NCI-H1105 (cell line): ENCODE measurements at places on chromosomes 13 and 19.
A peak's percentile ranks its signal among the peaks of the same experiment; 100 is the strongest.

DNA sequence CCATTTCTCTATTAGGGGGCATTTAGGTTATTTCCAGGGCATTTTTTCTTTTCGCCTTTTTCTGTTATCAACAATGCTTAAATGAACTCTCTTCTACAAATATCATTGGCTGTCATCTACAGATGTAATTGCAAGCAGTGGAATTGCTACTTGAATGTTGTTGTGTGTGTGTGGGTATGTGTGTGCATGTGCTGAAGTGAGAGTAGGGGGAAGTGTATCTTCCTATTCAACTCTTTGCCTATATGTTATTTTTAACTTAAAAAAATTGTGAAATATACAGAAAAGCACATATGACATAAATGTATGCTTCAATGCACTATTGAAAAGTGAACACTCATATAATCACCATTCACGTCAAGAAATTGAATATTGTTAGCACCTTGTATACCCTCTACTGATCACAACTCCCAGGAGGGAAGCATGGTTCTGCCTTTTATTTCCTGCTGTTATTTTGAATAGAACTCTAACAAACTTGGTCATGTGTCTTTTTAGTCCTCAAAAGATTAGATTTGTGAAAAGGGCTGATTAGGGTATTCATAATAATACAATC, 24.7 kb downstream of the WDFY2 start:
- no peak for DNase-seq

DNA sequence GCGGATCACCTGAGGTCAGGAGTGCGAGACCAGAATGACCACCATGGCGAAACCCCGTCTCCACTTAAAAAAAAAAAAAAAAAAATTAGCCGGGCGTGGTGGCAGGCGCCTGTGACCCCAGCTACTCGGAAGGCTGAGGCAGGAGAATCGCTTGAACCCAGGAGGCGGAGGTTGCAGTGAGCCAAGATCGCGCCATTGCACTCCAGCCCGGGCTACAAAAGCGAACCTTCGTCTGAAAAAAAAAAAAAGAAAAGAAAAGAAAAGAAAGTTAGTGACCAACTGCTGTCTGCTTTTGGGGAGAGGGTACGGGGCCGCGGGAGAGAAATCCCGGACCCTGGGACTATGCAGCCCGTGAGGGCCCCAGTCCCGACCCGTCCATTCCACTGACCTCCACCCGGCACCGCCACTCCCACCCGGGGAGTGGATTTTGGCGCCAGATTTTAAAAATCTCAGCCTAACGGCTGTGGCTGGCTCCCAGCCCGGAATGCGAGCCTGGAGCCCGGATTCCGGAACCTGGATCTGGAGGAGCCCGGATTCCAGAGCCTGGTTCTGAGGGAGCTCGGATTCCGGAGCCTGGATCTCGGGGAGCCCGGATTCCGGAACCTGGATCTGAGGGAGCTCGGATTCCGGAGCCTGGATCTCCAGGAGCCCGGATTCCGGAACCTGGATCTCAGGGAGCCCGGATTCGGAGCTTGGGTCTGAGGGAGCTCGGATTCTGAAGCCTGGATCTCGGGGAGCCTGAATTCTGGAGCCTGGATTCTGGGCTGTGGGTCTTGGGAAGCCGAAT, 6.1 kb upstream of the LMNB2 start:
- DNase-seq, result peak; percentile 59

GRCh38 chr13:43316281-43316680, 292.9 kb downstream of the DNAJC15 start:
- DNase-seq, result no peak

GRCh38 chr19:46386996-46387712, 26.2 kb downstream of the CCDC8 start:
- DNase-seq, result no peak

DNA sequence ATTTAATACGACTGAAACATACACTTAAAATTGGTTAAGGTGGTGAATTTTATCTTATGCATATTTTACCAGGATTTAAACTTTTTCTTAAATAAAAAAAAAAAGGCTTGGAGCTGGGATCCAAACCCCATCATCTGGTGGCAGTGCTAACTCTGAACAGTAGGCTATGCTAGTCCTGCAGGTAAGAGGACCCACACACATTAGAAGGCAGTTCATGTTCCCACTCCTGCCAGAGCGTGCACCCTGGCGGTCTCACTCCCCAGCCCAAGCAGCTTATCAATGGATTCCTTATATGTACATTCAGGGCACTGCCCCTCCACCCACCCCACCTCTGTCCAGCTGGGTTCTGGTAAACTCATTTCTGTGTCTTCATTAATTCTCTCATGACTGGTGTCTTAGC, 31.3 kb upstream of the CEBPA start:
- DNase-seq, result no peak

GRCh38 chr13:35977060-35977459, 154.1 kb downstream of the DCLK1 start:
- DNase-seq, result no peak

GRCh38 chr13:39385621-39386231, 217.3 kb downstream of the LHFPL6 start:
- peak; percentile 11 for DNase-seq

DNA sequence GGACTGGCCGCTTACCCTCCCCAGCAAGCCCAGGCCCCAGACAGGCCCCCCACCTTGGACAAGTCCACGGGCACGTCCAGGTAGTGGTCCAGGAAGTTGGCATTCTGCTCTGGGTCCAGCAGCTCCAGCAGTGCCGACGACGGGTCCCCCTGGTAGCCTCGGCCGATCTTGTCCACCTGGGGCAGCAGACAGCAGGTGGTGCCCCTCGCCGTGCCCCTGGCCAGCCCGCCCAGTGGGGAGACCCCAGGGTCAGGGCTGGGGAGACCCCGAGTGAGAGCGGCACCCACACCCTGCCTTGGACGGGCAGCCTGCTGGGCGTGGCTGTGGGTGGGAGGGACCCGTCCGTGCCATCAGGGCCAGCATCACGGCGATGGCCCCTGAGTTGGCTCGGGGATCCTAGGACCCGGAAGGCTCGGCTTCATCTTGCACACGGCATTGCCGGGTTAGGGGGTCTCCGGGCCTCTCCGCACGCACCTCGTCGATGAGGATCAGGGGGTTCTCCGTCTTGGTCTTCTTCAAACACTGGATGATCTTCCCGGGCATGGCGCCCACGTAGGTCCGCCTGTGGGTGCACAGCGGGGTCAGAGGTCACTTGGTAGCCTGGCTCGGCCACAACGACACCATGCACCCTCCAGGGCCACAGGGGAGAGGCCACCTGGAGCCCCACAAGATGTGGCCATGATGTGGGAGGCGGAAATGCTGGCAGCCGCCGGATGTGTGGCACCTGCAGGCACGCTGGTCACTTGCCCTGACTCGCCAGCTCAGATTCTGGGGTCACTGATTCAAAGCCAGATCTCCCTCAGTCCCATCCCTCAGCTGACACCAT, 6.3 kb downstream of the RPL36 start:
- no peak for DNase-seq

GRCh38 chr13:76672420-76672819, 213.8 kb downstream of the KCTD12 start:
- DNase-seq, result no peak

DNA sequence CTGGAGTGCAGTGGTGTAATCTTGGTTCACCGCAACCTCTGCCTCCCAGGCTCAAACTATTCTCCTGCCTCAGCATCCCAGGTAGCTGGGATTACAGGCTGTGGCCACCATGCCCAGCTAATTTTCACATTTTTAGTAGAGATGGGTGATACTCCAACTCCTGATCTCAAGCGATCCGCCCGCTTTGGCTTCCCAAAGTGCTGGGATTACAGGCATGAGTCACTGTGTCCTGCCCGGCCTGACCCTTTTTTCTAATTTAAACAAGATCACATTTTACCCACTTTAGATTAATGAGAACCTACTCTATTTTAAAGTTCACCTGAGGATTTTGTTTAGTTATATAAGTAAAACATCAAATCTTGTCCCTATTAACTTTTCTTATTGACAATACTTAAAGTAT, 91.8 kb upstream of the POSTN start:
- DNase-seq, result no peak

- DNase-seq, result peak; percentile 50
Measured at GRCh38 chr13:27621116-27621365, 651 bp upstream of the POLR1D start.

- DNase-seq, result no peak
Measured at GRCh38 chr13:50873467-50873866, 30.0 kb upstream of the DLEU7 start.

- DNase-seq, result no peak
Measured at GRCh38 chr13:28636677-28637317, 22.1 kb upstream of the POMP start.

- DNase-seq, result no peak
Measured at GRCh38 chr13:97540696-97541095, 106.7 kb downstream of the RAP2A start.

GRCh38 chr13:75621147-75621546, 15.0 kb upstream of the LMO7 start:
- no peak for DNase-seq

DNA sequence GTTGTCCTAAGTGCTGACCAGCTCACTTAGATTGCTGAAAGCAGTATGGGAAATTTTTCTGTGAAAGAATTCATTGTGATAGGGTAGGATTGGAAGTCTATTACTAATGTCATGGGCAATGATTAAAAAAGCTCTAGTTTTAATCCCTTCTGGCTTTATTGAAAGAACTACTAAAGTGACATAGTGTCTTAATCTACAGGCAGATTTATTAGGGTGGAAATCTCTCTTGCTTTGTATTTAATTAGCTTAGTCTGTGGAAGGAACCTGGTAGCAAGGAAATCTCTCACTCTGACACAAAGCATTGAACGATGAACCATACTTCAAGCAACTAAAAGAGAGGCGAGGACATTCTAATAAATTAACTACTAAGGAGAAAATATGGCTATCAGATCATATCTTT, 1029.2 kb upstream of the PCDH20 start:
- no peak for DNase-seq

DNA sequence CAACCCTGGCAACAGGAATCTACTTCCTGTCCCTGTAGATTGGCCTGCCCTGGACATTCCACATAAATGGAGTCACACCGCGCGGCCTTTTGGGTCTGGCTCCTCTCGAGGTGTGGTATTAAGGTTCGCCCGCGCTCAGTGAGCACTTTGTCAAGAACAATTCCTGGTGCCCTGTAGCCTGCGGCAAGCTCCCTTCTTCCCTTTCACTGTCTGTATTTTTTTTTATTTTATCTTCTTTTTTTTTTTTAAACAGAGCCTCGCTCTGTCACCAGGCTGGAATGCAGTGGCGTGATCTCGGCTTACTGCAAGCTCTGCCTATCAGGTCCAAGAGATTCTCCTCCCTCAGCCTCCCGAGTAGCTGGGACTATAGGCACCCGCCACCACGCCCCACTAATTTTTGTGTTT, 28.3 kb downstream of the PEX11G start:
- no peak for DNase-seq

DNA sequence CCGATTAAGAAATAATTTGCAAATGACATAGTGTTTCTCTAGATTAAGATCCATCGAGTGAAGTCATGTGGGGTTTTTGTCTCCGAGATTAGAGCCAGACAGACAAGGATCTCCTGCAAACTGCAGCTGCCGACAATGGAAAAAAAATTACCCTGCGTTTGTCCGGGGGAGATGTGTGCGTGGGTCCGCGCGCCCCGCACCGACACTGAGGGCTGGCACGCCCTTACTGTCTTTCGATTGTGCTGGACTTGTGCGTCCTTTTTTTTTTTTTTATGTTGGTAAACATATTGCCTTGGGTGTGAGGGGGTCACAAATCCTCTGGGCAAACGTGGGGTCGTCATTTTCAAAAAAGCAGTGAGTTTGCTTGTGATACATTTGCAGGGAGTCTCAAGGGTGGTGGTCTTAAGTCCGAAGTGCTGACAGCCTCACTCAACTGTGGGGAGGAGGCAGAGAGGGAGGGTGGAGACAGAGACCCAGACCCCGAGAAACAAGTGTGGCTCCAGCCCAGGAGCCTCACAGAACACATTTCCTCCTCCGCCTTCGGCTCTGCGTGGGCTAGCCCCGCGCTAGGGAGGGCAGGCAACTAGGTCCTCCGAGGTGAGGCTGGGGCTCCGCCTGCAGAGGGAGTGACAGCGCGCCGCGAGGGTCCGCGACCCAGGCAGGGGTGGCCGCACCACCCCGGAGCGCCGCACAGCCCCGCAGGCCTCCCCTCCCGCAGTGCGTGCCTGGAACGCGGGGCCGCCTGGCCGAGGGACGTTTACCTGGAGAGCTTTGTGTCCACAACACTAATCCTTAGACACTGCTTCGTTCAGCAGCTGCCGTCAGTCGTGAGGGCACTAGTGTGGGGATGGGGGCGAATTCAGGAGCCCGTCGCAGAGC, 11.7 kb upstream of the SOX1 start:
- DNase-seq, result no peak

DNA sequence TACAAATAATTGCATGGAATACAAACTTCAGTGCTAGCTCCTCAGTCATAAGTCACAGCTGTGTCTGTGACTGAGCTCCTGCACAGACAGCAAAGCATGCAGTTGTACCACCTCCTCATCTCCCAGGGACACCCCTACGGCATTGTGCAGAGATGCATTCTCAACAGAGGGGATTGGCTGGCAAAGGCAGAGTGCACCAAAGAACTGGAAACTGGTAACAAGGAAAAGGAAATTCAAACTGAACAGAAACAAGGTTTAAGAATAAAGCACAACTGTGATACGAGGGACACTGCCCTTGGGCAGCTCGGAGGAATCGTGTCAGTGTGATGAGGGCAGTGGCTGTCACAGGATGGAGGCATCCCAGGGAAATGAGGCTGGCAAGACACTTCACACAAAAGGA, 126.1 kb upstream of the SOX1 start:
- no peak for DNase-seq

DNA sequence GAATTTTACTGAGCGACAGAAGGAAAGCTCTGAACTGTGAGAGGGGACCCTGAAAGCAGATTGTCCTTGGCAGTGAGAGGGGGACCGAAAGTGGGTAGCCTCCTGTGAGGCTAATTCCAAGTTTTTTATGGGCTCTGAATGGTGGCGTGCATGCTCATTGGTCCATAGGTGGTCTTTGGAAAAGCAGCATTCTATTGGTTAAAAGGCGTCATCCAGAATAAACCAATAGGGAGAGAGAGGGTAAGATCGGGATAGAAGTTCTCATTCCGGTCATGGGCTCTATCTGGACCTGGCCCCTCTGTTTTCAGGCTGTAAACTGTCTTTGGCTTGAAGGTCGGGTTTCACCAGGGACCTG, 539.8 kb upstream of the PCDH9 start:
- DNase-seq, result peak; percentile 31

DNA sequence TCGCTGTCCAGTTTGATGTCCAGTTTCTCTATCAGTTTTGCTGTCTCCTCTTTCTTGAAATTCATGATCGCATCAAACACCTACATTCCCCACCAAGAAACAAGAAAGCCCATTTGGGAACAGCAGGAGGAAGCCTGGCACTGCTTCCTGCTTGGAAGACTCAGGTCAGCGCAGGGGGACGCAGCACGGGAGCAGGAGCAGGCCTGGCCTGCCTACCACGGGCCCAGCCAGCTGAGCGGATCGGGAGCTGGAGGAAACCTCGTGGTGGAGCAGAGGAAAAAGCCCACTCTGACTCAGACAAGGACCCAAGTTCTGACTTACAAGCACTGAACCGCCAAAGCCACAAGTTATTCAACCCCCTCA, 3.9 kb downstream of the EEF2 start:
- DNase-seq, result no peak
